ENCODE measurements at places on chromosomes 2 and 18.

DNA sequence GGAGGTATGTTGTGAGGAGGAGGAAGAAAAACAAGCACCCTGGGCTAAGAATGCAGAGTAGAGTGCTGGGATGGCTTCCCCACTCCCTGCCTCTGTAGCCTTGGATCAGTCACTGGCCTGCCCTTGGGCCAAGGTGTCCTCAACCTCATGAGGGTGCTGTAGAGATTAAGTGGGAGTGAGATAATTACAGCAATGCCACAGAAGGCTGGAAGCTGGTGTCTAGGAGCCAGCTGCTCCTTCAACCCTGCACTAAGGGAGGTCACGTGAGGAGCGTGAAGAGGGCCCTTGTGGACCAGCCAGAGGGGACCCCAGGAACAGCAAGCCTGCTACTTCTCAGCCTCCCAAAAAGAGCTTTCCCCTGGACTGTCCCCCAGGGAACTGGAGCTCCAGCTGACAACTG is 95.2 kb downstream of the TTC32 start:
- no peak for DNase-seq

GRCh38 chr2:62339413-62339812 is 143.5 kb downstream of the B3GNT2 start:
- DNase-seq = no peak

- DNase-seq = no peak
Measured at GRCh38 chr2:191703079-191703725, 25.3 kb downstream of the NABP1 start.

DNA sequence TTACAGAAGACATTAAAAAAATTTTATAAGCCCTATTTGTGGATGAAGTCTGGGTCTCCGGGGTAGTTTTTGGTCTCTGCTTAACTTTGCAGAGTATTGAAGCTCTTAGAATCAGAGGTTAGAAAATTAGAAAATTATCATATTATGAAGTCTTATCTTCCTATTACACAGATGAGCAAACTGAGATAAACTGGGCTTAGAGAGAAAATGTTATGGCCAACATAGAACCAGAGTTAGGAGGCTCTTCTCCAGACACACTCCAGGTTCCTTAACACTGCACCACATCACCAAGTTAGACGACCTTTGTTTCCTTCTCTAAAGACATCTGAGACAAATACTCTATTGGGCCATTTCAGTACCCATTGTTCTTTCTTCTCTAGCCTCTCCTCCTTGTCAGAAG is 36.7 kb upstream of the NEB start:
- DNase-seq = no peak

- DNase-seq = no peak
Measured at GRCh38 chr2:133247631-133248030, 320.6 kb downstream of the NCKAP5 start.

- DNase-seq = no peak
Measured at GRCh38 chr2:128520791-128521190, 202.1 kb upstream of the HS6ST1 start.

GRCh38 chr18:37986665-37987064 is 421.1 kb upstream of the CELF4 start:
- DNase-seq = no peak

GRCh38 chr18:56270671-56271250 is 367.6 kb downstream of the TXNL1 start:
- DNase-seq = no peak

GRCh38 chr2:161905389-161906046 is 168.5 kb downstream of the DPP4 start:
- DNase-seq = no peak

DNA sequence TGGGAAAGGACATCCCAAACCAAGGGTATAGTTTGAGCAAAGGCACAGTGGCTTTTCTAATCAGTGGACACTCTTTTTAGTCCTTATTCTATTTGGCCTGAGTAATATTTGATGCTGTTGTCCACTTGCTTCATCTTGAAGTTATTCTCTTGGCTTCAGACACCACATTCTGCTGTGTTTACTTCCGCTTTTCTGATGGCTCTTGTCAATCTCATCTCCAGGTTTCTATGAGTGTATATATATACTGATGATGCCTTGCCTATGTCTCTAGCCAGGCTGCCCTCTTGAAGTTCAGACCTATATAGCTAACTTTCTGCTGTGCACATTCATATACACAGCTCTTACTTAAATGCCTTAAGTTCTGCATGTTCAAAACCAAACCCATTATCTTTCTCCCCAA is 83.1 kb downstream of the EFEMP1 start:
- no peak for DNase-seq

DNA sequence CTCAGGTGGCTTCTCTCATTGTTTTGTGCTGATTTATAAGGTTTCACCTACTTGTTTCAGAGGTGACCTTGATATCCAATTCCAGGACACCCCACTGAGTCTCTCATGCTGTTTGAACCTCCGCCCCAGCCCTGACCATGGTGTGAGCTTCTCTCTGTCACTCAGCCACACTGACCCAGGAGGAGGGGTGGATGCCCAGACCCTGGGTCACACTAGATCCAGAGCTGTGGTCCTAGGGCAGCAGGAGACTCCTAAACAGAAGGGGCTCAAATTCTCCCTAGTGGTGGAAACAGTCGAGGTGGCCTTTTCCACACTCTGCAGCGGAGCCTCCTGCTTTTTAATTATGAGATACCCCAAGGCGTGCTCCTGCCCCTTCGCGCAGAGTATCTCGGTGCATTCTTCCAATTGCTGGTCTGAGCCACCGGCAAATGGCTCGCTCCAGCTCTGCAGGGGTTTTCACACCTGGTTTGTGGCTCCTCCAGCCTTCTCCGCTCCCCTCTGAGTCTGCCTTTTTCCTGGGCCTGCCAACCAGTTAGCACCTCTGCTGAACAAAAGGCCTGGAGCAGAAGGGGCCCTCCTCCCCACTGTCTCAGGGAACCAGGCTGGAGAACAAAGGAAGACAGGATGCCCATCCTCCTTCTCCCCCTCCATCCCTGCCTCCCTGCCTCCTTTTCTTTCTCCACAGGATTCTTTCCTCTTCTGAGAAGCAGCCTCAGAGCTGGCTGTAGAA is 147.3 kb upstream of the SPRED2 start:
- no peak for DNase-seq

GRCh38 chr2:132577686-132578085 is 92.3 kb downstream of the LYPD1 start:
- no peak for DNase-seq

DNA sequence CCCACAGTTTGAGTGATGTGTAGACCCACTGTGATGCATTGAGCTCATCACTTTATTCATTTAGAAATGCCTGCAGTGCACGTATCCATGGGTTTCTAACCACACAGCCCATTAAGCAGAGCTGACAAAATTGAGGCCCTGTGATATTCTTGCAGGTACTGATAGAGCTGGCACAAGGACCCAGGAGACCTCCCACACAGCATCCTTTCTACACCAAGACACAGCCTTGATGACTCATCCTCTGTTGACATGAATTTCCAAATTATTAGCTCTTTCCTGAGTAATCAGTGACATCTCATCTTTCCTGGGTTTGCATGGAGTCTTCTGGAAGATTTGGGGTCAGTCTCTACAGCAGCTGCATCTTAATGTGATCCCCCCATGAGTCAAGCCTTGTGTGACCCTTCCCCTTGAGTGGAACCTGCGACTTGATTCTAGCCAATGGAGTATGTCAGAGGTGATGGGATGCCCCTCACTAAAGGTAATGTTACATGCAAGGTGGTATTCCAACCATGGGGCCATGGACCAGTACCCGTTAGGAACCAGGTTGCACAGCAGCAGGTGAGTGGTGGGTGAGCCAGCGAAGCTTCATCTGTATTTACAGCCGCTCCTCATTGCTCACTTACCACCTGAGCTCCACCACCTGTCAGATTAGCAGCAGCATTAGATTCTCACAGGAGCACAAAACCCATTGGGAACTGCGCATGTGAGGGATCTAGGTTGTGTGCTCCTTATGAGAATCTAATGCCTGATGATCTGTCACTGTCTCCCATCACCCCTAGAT is 181.1 kb upstream of the ARL4C start:
- no peak for DNase-seq

DNA sequence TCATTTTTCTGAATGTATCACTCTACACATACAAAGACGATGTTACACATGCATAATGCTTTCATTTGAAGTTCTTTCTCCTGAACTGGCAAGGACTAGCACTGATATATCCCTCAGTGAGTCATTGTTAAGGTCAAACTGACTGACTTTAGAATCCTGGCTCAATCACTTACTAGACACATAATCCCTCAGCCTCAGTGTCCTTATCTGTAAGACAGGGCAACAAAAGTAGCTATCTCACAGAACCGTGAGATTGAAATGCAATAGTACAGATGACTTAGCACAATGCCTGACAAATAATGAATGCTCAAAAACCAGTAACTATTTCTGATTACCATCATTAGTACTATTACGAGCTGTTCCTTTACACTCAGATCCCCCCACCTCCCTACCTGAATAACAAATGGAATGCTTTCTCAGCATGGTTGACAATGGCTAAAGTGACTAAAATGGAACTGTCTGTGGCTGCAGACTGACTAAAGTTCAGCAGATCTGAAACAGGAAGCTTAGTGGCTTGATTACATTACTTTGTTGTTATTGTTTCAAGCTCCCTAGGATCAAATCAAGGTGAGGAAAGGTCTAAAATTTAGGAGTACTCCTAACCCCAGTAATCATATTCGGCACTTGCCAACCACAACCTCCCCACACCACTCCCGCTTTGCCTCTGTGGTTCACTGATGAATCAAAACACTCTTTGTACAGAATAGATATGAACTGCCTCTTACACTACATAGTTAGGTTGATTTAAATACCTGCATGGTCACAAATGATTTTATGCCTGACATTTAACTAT is 35.8 kb upstream of the CACNB4 start:
- no peak for DNase-seq

DNA sequence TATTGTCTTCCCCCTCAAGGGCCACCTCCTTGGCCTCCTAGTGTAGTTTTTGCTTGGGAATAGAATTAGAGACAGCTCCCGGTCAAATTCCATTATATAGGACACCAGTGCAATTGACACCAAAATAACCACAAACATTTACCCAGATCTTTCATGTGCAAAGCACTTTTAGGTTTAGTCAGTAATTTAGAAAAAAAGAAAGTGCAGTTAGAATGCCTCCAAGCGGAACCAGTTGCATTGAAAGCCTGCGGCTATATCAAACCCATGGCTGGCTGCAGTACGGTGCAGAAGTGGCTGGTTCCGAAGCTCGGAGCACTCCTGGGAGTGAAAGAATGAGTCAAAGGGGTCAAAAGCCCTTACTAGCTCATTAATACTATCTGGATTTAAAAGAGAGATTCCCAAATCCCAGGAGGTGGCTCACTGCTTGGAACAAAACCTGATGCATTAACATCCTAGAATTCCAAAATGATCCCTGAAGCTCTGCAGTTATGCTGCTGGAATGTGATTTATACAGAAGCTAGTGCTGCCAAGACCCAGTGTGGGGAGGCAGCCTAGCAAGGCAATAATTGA is 432.2 kb upstream of the KLHL29 start:
- no peak for DNase-seq

DNA sequence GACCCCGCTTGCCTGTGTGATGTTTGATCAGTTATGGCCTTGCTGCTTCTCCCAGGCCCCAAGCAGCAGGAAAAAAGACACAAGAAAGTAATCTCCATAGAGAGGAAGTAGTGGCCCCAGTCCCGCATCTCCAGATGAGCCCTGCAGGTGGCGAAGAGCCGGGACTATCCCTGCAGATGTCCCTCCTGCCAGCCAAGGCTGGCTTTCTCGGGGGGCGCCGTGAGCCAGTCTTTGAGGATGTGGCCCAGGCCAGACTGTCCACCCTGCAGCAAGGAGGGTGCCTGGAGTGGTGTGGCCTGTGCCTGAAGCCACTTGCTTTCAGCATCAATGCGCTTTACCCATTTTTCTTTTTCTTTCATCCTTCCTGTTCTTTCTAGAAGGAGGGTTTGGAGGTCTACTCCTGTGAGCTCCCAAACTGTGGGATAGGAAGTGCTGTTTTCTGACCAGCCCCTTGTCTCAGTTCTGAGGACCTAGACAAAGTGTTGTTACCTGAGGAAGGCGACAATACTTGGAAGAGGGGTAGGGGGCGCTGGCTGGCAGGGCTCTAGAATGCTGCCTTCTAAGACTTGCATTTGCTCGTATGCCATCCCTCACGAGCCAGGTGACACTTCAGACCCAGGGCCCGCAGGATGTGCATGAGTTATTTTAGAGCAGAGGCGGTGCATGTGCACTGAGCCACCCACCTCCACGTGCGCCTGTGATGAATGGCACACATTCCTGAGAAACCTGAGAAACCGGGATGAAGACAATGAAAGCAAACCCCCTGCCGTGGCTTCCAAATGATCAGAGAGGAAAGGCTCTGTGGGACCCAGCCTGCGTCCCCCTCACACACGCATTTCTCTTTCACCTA is 255.8 kb downstream of the FBXO15 start:
- DNase-seq = no peak

- DNase-seq = no peak
Measured at GRCh38 chr2:203934041-203934492, 2.5 kb upstream of the ICOS start.

DNA sequence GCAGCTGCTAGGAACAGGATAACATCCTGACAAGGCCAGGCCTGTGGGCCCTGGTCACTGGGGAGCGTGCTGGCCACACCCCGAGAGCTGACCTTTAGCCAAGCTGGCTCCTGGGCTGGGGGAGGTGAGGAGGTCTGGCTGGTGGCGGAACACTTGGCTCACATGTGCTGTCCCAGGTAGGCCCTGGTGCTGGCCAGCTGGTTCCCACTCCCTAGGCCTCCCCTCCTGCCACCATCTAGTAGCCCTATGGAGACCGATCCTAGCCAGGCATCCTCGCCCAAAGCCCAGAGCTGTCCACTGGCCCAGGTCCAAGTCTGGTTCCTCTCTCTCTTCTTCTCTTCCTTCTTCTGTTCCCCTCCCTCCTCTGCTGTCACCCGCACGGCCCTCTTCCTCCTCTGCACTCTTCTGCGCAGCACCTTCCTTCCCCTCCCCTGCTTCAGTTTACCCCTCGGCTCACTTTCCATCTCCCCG is 52.4 kb downstream of the TNS1 start:
- DNase-seq = no peak

DNA sequence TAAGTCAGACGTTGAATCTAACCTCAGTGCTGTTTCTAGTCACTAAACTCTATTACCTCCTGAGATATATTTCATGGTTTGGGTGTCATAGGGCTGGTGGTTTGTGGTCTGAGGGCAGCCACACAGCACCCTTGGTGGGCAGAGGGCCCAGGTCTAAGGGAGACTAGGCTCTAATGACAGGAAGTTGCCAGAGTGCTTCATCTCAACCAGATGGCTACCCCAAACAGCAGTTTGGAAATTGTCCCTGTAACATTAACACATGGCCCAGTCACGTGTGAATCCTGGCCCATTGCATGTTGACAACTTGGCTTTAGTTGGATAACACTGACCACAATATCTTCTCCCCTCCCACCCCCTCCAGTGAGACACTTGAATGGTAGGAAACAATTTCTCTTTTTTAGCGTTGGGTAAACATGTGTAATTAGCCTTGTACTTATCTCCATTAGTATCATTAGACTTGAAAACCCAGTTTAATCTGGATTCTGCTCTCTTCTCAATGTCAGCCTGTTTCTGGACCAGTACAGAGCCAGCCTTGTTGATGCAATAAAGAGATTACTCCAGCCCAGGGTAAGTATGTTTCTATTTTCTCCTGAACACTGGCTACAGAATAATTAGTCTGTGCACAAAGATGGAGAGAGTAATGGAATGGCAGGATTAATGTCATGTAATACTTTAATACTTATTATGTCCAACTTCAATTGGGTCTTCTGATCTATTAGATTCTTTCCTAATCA is 187.8 kb upstream of the SIX3 start:
- DNase-seq = no peak

GRCh38 chr2:205129531-205129930 is 552.8 kb upstream of the NRP2 start:
- DNase-seq = no peak

Data from HuH-7.5 (cell line).